Right forelimb (tissue), 1 donor: ENCODE measurements at places on chromosomes 6 and 20.
A peak's percentile ranks its signal among the peaks of the same experiment; 100 is the strongest.

- DNase-seq = no peak
Observed at GRCh38 chr6:37432590-37432915, 468 bp upstream of the CMTR1 start.

DNA sequence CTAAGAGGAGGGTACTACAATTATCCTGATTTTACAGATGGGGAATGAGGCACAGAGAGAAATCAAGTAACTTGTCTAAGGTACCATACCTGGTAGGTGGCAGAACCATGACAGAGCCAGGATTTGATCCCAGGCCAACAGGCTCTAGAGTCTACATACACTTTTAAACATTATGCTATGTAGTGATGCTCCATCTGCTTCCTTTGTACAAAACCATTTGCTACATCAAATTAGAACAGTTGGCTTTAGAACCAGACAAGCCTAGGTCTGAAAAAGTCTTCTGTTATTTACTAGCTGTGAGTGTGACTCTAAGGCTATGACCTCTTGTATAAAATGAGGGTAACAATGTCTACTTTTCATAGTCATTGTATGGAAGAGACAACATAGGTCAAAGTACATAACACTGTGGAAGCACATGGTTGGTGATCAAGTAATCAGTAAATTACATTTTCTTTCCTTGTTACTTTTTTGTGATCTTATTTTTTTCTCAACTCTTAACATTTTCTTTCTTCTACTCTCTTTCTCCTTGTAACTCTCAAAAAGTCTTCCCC, 122.1 kb downstream of the PDSS2 start:
- DNase-seq = no peak

GRCh38 chr20:15240801-15241200, 903.4 kb upstream of the FLRT3 start:
- no peak for DNase-seq

DNA sequence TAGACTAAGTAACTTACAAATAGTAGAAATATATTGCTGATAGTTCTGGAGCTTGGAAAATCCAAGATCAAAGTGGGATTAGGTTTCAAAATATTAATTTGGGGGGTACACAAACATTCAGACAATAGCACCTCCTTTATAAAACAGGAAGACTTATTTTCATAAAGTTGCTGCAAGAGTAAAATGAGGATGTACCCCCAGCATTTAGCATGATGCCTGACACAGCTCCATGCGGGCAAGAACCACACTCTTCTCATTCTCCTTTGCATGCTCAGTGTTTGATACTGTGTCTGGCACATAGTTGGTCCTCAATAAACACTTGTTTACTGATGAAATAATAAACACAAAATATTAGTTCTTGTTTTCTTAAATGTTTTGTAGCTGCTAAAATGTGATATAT, 332.9 kb downstream of the TFAP2A start:
- no peak for DNase-seq

GRCh38 chr6:150900049-150900448, 34.5 kb downstream of the MTHFD1L start:
- DNase-seq = no peak

DNA sequence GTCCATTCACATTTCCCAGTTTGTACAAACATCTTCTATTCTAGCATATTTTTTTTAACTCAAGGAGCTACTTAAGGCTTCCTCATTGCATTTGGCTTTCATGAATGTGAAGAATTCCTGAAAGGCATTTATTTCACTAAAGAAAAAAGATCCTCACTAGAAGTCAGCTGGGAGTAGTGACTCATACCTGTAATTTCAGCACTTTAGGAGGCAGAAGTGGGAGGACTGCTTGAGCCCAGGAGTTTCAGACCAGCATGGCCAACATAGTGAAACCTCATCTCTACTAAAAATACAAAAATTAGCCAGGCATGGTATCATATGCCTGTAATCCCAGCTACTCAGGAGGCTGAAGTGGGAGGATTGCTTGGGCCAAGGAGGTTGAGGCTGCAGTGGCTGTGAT, 30.9 kb upstream of the XRN2 start:
- DNase-seq = no peak

DNA sequence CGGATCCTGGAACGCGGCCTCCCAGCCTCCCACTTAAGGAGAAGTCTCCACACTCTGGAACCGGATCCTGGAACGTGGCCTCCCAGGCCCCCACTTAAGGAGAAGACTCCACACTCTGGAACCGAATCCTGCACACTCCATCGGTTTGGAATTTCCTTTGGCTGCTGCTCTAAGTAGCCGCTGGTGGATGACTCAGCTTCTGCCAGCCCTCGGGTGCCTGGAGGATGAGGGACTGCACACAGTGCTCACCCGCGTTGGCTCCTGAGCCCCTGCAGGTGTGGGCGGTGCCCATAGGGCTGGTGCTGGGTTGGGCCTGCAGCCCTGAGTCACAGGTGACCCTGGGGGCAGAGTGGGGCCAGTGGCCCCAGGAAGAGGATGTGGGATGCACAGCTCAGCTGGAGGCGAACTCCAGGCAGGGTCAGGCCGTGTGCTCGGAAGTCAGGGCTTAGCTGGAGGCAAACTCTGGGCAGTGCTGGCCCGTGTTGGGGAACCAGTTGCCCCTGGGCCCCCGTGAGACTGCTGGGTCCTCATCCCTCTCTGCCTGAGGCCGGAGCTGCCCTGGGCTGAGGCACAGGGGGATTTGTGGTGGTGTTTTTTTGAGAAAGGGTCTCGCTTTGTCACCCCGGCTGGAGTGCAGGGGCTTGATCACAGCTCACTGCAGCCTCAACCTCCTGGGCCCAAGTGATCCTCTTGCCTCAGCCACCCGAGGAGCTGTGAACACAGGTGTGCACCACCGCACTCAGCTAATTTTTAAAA, 13.9 kb upstream of the TNFRSF6B start:
- DNase-seq = no peak

DNA sequence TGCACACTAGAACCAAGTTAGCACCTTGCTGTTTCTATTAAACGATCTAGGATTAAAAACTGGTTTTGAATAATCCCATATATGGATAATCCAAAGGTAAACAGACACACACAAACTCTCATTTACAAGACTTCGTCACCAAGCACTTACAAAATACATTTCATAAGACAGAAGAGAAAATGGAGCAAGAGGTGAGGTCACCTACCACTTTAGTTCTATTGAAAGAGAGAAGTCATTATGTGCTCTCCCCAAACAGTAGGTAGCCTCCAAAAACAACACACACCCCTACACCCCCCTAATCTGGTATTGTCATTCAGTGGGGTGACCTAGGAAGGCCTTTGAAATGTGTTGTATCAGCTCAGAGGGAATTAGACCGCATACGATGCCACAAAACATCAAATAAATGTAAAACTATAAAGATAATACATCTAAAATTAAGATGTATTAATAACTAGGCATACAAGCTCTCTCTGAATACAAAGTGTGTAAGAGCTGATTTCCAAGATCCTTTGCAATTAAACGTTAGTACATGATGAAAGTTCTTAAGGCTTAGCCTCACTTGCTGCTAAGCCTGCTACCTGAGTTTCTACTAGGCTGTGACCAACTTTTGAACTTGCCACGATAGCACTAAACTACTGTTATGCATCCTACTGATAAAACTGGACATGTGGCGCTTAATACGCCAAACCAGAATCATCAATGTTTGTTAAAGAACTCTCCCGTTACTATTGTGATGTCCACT, 1.6 kb downstream of the SRPK1 start:
- DNase-seq = no peak

DNA sequence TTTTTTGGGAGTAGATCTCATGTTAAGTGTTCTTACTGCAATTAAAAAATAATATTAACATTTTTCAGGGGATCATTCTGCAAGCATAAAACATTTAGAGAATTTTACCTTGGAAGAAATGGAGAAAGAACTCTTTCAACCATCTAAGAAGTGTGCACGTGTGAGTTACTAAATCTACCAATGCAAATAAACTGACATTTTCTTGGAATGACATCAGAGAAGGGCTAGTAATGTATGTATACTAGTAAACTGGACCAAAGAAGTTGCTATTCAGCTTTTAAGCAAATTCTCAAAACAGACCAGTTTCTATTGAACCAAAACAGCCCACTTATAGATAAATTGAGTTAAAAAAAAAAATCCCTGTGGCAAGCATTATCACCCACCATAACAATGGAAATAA, 191.2 kb downstream of the BTBD3 start:
- no peak for DNase-seq

- no peak for DNase-seq
Observed at GRCh38 chr20:22207280-22207679, 377.1 kb downstream of the FOXA2 start.

DNA sequence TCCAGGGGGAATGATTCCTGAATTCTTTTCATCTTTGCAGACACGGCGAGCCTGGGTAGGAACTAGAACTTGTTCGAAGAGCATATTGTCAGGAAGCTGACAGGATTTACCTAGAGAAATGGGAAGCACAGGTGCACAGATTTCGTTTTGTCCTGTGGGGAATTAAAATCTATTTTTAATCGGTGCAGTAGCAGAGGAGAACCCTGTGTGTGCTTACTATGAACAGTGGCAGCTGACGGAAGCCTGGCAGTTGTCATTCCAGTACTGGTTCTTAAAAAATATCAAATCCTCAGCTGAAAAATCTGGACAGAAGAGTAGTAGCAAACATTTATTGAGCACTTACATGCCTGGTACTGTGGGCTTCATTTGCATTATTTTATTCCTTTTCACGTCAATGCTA, 609.0 kb downstream of the QKI start:
- DNase-seq = no peak

- DNase-seq = peak; percentile 30
Observed at GRCh38 chr6:42392833-42393232, 58.9 kb downstream of the TRERF1 start.

- no peak for DNase-seq
Observed at GRCh38 chr6:33654831-33655554, 33.9 kb downstream of the ITPR3 start.

DNA sequence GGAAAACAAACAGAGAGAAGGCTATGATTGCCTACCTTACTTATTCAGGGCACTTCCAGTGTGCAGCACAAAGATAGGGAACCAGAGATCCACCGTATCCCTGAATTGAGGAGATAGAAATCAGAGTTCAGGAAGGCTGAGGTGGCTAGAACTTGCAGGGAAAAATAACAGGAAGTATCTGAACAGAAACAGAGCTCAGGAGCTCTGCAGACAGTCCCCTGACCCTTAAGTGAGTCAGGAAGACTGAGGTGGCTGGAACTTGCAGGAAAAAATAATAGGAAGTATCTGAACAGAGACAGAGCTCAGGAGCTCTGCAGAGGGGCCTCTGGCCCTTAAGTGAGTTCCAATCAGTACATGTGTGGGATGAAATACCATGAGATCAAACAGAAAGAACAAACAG, 65.4 kb downstream of the RPRD1B start:
- no peak for DNase-seq

DNA sequence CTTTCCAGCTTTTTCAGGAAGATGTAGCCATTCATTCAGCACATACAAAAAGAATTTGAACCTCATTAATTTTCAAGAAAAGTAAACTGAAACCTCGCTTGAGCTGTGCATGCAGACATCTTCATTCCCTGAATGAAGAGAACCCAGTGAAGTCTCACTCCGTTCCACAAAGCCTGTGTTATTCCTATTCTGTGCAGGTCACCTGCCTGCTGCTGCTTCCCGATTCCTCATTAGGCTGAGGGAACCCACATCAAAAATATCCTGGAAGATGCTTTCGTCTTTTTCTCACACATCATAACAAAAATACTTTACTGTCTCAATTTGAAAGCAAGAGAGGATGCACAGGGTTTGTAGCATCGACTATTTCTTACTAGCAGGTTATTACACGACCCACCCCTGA, 40.1 kb downstream of the TRMT6 start:
- no peak for DNase-seq

GRCh38 chr6:28995093-28995650, 9.9 kb downstream of the ZNF311 start:
- DNase-seq = no peak

DNA sequence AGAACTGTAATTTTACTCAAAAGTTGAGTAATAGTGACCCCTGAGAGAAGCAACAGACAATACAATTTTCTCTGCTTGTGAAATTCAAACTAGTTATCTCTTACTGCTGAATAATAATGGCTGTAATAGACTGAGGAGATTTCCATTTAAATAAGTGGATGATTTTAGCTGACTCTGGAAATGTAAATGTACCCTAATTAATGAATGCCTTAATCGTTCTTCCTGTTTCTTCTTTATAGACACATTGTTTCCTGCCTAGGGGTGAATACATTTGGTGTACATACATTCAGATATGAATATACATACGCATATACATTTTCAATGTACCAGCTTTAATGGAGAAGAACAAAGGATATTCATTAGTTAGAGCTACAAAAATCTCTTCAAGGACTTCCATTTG, 611.9 kb downstream of the TFAP2B start:
- no peak for DNase-seq

DNA sequence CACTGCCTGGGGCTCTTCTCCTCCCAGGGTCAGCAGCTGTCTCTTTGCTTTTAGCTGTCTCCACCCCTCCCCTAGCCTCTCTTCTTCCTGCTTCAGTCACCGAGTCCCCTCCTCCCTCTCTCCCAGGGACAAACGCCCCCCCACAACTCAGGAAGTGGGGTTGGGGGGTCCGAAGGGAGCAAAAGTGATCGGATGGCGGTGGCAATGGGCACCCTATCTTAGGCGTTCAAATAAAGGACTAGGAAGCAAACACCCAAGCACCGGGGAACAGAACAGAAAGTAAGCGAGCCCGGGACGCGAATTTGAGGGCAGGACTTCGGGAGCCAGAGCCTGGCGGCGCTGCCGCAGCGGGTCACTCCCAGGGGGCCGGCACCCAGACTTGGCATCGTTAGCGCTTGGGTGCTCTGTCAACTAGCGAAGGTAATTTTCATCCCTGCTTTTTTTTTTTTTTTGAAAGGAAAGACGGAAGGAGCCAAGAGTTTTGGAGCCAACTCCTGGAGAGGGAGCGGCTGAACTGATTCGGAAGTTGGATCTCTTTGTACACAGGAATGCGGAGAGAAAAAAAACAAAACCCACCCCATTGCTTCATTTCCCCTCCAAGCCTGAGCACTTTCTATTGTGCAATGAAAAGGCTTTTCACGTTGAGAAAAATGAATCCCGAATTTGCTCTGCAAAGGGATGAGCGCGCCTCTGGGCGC, 815 bp upstream of the ITPR3 start:
- peak; percentile 70 for DNase-seq

GRCh38 chr6:158758451-158758860, 60.7 kb downstream of the EZR start:
- DNase-seq = peak; percentile 75

GRCh38 chr6:65671922-65672321, 35.1 kb downstream of the EYS start:
- no peak for DNase-seq

GRCh38 chr6:4672772-4673171, 103.4 kb upstream of the CDYL start:
- DNase-seq = no peak
